Nephron progenitor cell (in vitro differentiated cells): ENCODE measurements at places on chromosomes 12 and 14.

- no peak overlapping the region for H3K4me3 ChIP-seq
- H3K27me3 ChIP-seq = no peaks in the 10 kb centered on the region
- DNase-seq = no peak
- H3K27ac ChIP-seq = no peak overlapping the region
- no peaks in the 10 kb centered on the region for H3K36me3 ChIP-seq
- H3K4me1 ChIP-seq = no peaks in the 10 kb centered on the region
These were observed 465.2 kb downstream of the SOX5 start for GRCh38 chr12:23484238-23484637.

- peaks cover 3% of the 10 kb centered on the region for H3K27me3 ChIP-seq
- H3K27ac ChIP-seq = no peak overlapping the region
- DNase-seq = no peak
- H3K36me3 ChIP-seq = no peaks in the 10 kb centered on the region
- H3K4me3 ChIP-seq = no peak overlapping the region
These were observed 64.8 kb upstream of the E2F7 start for GRCh38 chr12:77130193-77130592.

DNA sequence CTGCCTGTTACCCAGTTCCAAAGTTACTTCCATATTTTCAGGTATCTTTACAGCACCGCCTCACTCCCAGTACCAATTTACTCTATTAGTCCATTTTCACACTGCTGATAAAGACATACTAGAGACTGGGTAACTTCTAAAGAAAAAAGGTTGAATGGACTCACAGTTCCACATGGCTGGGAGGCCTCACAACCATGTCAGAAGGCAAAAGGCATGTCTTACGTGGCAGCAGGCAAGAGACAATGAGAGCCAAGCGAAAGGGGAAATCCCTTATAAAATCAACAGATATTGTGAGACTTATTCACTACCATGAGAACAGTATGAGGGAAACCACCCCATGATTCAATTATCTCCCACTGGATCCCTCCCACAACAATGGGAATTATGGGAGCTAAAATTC is 9.8 kb downstream of the AREL1 start:
- H3K36me3 ChIP-seq = peaks cover 45% of the 10 kb centered on the region
- no peak overlapping the region for H3K4me3 ChIP-seq
- no peak overlapping the region for H3K27ac ChIP-seq
- no peaks in the 10 kb centered on the region for H3K27me3 ChIP-seq

- H3K36me3 ChIP-seq = no peaks in the 10 kb centered on the region
- H3K27me3 ChIP-seq = peaks cover 10% of the 10 kb centered on the region
- DNase-seq = no peak
- H3K4me1 ChIP-seq = peaks cover 13% of the 10 kb centered on the region
- no peak overlapping the region for H3K27ac ChIP-seq
- no peak overlapping the region for H3K4me3 ChIP-seq
These were observed 567.4 kb downstream of the MED13L start for GRCh38 chr12:115710104-115710564.

DNA sequence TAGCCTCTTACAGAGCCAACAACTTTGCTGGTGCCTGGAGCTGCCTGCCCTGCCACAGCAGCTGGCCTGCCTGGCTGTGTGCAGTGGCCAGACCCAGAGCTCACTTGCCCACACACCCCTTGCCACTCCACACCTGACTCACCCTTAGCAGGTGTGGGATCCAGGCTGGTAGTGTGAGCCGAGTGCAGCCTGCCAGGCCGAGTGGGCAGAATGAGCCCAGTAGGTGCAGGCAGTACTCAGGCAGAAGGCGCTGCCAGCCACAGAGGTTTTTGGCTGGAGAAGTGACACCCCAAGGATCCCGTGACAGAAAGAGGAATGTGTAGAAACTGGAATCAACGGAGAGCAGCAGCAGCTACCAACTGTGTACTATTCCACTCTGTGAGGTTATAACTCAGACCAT is 29.8 kb upstream of the PYGL start:
- H3K36me3 ChIP-seq = no peaks in the 10 kb centered on the region
- no peak overlapping the region for H3K27ac ChIP-seq
- DNase-seq = no peak

DNA sequence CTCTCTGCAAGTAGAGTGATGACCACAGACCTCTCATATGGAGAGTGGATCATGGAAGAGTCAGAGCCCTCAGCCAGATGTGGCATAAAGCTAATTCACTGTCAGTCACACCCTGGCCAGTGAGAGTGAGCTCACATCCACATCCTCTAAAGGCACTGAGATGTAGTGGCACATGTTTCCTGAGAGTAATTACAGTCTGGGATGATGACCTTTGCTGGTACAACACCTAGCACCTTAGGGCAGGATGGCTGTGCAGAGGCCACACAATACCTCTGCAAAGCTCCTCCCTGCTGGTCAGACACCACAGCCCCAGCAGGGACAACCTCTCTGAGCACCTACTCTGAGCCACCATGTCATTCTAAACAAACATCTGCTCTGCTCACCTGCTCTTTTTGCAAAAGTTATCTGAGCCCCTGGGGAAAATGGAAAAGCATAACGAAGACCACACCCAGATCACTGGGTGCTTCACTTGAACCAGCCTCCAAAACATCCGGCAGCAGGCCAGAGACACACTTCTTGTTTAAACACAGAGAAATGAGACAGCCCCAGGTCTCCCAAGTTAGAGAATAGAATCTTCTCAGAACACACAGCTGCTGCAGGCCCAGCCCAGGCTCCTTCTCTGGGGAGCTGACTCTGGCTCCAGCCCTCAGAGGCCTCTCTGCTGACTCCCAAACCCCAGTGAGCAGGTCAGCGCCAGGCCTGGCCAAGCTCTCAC is 30.3 kb downstream of the PITPNM2 start:
- DNase-seq = no peak
- no peak overlapping the region for H3K27ac ChIP-seq
- no peak overlapping the region for H3K4me3 ChIP-seq
- no peaks in the 10 kb centered on the region for H3K36me3 ChIP-seq
- peaks cover 5% of the 10 kb centered on the region for H3K27me3 ChIP-seq
- H3K4me1 ChIP-seq = peaks cover 22% of the 10 kb centered on the region

- no peak for DNase-seq
- H3K4me3 ChIP-seq = no peak overlapping the region
- H3K27me3 ChIP-seq = no peaks in the 10 kb centered on the region
- no peaks in the 10 kb centered on the region for H3K4me1 ChIP-seq
- no peak overlapping the region for H3K27ac ChIP-seq
- H3K36me3 ChIP-seq = no peaks in the 10 kb centered on the region
These were observed 126.4 kb upstream of the PLEKHA5 start for GRCh38 chr12:19003141-19003540.

- H3K36me3 ChIP-seq = no peaks in the 10 kb centered on the region
- no peaks in the 10 kb centered on the region for H3K27me3 ChIP-seq
- H3K4me3 ChIP-seq = no peak overlapping the region
- no peak for DNase-seq
- H3K4me1 ChIP-seq = peaks cover 27% of the 10 kb centered on the region
- no peak overlapping the region for H3K27ac ChIP-seq
These were observed 623 bp upstream of the TSPAN8 start for GRCh38 chr12:71158361-71158882.

- H3K4me3 ChIP-seq = peak overlapping the region; percentile 18
- H3K36me3 ChIP-seq = no peaks in the 10 kb centered on the region
- peaks cover 73% of the 10 kb centered on the region for H3K4me1 ChIP-seq
- DNase-seq = no peak
- no peak overlapping the region for H3K27ac ChIP-seq
These were observed 44.1 kb downstream of the SMIM41 start for GRCh38 chr12:52123487-52124186.

DNA sequence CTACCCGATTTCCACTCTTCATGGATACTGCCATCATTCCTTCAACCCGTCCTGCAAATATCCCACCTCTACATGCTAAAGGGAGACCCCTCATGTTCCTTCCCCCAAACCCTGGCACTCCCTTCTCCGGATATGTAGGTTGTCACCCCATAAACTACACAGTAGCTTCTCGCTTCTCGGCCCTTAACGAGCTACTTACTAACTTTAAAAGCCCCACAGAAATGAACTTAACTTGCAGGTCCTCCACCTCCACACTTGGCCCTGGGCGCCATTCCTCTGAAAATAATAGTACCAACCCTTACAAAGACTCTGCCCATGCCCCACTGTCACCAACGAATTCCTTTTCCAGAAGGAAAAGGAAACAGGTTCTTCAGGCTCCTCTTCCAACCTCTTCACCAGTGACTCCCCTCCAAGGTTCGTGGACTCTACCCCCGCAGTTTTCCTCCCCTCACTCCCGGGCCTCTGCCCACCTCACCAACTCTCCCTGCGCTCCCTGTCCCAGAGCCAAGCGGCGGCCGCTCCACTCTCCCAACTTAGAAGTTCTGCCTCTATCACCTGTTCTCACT is 1.2 kb downstream of the SPPL3 start:
- H3K27ac ChIP-seq = peak overlapping the region; percentile 0
- peak overlapping the region; percentile 100 for H3K4me3 ChIP-seq
- peaks cover 27% of the 10 kb centered on the region for H3K4me1 ChIP-seq

GRCh38 chr12:124700810-124701592 is 133.6 kb upstream of the NCOR2 start:
- H3K4me3 ChIP-seq = no peak overlapping the region
- peaks cover 27% of the 10 kb centered on the region for H3K4me1 ChIP-seq
- DNase-seq = no peak
- no peak overlapping the region for H3K27ac ChIP-seq
- peaks cover 46% of the 10 kb centered on the region for H3K27me3 ChIP-seq
- no peaks in the 10 kb centered on the region for H3K36me3 ChIP-seq

DNA sequence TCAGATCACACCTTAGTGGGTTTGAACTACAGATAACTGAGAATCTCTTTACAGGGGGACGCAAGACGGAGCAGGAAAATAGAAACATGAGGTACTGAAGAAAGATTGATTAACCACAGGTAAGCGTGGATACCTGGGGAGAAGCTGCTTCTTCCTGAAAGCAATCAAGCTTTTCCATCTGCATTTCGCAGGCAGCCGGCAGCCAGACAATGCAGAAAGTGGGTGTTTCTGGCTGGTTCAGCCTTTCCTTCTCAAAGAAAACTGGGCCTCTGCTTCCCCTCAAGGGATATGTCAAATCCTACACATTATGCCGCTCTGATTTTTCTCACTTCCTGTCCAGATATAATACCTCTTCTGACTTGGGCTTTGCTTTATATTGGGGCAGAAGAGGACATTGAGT is 39.1 kb upstream of the PPFIA2 start:
- H3K36me3 ChIP-seq = no peaks in the 10 kb centered on the region
- H3K4me1 ChIP-seq = peaks cover 33% of the 10 kb centered on the region
- H3K27me3 ChIP-seq = no peaks in the 10 kb centered on the region
- H3K4me3 ChIP-seq = no peak overlapping the region
- no peak overlapping the region for H3K27ac ChIP-seq

DNA sequence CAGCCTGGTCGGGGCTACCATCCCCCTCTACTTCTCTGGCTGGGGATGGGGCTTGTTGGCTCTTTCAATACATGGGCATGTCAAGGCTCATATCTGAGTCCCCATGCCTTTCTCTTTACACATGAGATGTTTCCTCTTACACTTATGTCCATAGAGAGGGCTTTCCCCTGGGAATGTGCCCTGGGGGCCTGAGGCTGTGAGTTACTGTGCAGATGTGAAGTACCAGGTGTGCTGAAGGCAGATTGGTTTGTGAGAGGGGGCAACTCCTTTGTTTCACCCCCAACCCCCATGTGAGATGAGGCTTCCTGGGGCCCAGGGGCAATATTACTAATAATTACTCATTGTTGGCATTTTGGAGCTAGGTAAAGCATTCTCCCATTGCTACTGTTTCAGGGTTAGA is 32.8 kb downstream of the NRXN3 start:
- no peak for DNase-seq
- H3K4me1 ChIP-seq = no peaks in the 10 kb centered on the region
- no peak overlapping the region for H3K4me3 ChIP-seq
- peaks cover 22% of the 10 kb centered on the region for H3K27me3 ChIP-seq
- H3K36me3 ChIP-seq = no peaks in the 10 kb centered on the region

- no peak for DNase-seq
- no peak overlapping the region for H3K4me3 ChIP-seq
- H3K27ac ChIP-seq = peak overlapping the region; percentile 97
- H3K4me1 ChIP-seq = peaks cover 85% of the 10 kb centered on the region
These were observed 26.6 kb downstream of the TSPAN9 start for GRCh38 chr12:3103806-3104205.

DNA sequence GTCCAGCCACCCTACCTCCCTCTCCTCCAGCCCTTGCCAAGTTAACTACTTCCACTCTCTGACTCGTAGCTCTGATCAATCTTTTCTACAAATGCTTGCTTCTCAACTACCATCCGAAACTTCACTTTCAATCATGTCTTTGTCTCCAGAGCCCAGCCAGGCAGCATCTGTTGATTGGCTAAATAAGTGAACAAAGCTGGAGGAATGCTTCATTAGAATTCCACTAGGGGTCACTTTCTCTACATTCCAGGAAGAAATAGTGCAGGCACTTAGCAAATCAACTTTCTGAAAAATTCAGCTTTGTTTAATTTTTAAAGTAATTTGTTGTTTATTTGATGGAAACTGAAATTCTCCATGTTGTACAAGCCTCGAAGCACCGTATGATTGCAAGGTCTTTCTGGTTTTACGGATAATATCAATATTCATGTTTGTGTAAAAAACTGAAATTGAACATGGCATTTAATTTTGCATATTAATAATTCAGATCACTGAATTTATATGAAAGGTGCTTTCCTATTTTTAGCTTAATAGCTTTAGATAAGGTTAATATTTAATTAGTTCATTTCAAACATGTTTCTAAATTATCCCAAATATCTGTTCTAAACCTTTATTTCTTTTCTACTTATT is 32.4 kb upstream of the HELB start:
- no peaks in the 10 kb centered on the region for H3K36me3 ChIP-seq
- H3K4me3 ChIP-seq = no peak overlapping the region
- no peaks in the 10 kb centered on the region for H3K4me1 ChIP-seq
- H3K27ac ChIP-seq = no peak overlapping the region
- no peak for DNase-seq
- peaks cover 9% of the 10 kb centered on the region for H3K27me3 ChIP-seq

DNA sequence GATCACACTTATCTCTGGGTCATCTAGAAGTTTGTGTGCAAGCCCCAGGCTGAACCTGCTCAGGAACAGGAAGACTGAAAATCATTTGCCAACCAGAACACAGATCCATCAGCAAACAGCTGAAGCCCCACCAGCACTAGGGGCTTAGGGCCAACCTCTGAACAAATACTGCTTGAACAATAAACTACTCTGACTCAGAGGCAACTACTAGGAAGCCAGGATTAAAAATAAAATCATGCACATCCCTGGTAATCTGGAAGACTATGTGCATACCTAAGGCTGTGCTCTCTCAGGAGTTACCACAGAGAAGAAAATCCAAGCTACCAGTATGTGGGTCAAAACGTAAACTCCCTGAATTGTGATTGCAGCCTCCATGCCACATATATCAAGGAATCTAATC is 15.9 kb downstream of the GALNT8 start:
- no peak overlapping the region for H3K27ac ChIP-seq
- no peak overlapping the region for H3K4me3 ChIP-seq

DNA sequence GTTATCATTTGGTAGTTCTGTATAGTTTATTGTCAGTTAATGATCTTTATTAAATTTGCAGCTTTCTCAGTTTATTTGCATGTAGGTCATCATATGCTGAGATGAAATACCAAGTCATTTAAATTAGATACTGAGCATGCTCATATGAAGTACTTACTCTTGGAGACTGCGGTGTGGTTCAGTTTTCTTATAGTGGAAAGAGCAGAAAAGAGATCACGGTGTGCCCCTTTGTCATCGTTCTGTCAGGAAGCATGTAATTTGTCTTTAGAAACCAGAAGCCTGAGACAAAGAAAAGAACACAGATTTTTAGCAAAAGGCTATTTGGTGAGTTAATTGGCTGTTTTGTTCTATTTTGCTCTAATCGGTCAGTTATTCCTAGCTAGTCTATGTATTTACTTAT is 75.6 kb downstream of the PLEKHA5 start:
- DNase-seq = no peak
- H3K27ac ChIP-seq = no peak overlapping the region
- no peaks in the 10 kb centered on the region for H3K27me3 ChIP-seq
- H3K4me3 ChIP-seq = no peak overlapping the region
- H3K36me3 ChIP-seq = peaks cover 33% of the 10 kb centered on the region
